ENCODE measurements at places on chromosomes 6 and 20.

DNA sequence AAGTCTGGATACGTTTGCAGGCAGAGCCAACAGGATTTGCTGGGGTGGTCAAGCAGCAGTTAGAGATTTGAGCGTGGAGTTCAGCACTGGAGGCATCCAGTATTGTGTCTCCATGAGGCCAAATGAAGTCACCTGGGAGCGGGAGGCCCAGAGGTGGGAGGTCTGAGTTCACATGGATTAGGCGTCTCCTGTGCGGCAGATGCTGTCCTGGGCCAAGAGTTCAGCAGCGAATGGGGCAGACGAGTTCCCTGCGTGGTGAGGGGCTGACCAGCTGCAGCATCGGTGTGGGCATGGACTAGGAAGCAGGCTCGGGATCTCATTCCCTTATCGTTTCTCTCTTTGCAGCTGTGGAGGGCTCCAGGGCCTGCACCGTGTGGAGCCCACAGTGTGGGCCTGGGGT is 66.2 kb downstream of the BCAS4 start:
- no peak for DNase-seq

- no peak for DNase-seq
These were observed 143.6 kb upstream of the TNFAIP3 start for GRCh38 chr6:137723273-137724017.

GRCh38 chr20:15760001-15760621 is 813.1 kb downstream of the KIF16B start:
- DNase-seq = no peak

GRCh38 chr20:51037532-51038115 is 14.7 kb upstream of the KCNG1 start:
- no peak for DNase-seq

GRCh38 chr6:8402546-8402945 is 32.8 kb downstream of the SLC35B3 start:
- no peak for DNase-seq

- DNase-seq = no peak
These were observed 838.8 kb downstream of the MAFB start for GRCh38 chr20:39850246-39850645.

- no peak for DNase-seq
These were observed 2.2 kb downstream of the IFNGR1 start for GRCh38 chr6:137216875-137217553.

DNA sequence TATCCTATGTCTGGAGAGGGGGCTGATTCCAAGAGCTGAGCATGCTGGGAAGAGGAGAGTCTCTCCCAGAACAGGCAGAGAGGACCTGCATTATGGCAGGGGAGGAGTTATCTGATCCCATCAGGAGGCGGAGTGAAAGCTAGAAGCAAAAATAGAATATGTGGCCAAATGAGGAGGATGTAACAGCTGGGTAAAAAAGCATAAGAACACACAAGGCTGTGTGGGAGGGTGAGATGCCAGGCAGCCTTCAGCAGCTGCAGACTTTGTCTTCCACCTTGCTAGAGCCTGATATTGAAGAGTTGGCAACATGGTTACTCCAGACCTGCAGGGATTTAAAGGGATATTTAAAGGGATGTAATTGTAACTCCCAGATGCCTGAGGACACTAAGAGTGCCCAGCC is 167.1 kb downstream of the PTPRT start:
- DNase-seq = no peak

- no peak for DNase-seq
These were observed 134.5 kb downstream of the AGPAT4 start for GRCh38 chr6:161139304-161139765.

- DNase-seq = no peak
These were observed 209.5 kb downstream of the KIF16B start for GRCh38 chr20:16363506-16364319.

DNA sequence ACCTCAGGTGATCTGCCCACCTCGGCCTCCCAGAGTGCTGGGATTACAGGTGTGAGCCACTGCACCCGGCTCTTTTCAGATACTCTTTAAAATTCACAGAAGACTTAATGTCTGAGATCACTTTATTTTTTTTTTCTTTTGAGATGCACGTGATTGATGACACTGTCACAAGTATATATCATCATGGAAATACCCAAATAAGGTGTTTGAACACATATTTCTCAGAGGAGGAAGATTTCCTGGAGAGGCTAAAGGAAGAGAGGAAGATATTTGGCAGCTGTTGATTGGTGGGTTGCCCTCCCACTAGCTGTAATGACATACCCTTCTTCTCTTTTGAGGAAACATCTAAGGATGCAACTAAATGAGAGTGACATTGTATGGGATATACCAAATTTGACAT is 225.9 kb upstream of the CITED2 start:
- no peak for DNase-seq

GRCh38 chr20:16123623-16124022 is 449.6 kb downstream of the KIF16B start:
- DNase-seq = no peak

- no peak for DNase-seq
These were observed 54.9 kb upstream of the SASH1 start for GRCh38 chr6:148287623-148288333.

GRCh38 chr6:44653761-44654218 is 266.3 kb downstream of the CDC5L start:
- DNase-seq = no peak

GRCh38 chr6:121067381-121067780 is 266.9 kb downstream of the TBC1D32 start:
- no peak for DNase-seq

DNA sequence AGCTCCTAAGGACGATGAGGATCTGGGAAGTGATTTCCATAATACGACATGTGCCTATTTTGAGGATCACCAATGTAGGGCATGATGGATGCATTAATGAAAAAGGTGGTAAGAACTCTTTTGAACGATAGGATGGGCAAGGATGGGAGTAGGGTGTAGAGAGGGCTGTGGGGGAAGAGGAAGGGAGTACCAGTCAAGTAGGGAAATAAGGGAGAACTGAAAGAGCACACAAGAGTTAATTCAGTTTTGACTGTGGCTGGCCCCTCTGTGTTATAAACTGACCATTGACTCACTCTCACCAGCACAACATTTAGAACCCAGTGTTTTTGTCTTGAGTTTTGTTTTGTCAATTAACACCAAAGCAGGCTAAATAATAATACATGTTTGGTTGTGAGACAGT is 33.0 kb downstream of the SLC35D3 start:
- DNase-seq = no peak

- no peak for DNase-seq
These were observed 749.7 kb downstream of the MAFB start for GRCh38 chr20:39939241-39939865.

GRCh38 chr20:46701556-46701955 is 7.9 kb upstream of the SLC2A10 start:
- DNase-seq = no peak

GRCh38 chr6:147595961-147596360 is 87.5 kb downstream of the SAMD5 start:
- DNase-seq = no peak

- no peak for DNase-seq
These were observed 6.3 kb upstream of the AHI1 start for GRCh38 chr6:135503703-135504475.

- DNase-seq = no peak
These were observed 121.9 kb downstream of the INSM1 start for GRCh38 chr20:20489648-20490341.

DNA sequence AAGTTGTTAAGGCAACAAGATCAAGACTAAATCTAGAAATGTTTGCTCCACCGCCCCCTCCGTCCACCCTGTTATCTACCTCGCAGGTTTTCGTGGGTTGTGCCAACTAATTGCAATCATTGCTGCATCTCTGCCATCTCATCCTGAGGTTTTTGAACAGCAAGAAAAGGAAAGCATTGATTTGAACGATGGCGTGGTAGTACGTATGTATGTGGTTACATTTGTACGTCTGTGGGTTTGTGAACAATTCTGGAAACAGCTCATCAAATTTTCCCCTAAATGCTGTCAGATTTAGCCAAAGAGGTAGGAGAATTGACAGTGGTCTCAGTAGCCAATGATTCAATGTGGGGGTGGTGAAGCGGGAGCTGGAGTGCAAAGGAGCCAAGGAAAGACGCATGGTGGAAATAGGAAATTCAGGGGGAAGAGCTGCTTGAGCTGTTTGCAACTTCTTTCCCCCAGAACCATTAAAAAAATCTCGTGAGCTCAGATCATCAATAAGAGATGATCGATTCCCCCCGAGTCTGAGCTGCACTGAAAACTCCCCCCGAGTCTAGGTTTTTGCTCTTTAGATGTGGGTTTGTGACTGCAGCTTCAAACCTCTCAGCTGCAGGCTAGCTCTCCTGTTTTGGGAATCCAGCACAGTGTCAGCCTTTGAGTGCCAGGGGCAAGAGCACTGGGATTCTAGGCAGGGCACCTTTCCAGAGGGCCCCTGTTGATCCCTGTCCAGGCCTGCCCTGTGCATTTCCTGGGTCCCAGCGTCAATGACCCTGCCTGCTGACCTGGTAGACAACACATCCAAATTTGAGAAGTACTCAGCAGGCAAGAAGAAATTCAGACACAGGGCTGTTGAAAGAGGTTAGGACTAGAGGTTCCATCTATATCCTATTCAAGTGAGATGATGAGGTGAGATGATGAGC is 72.6 kb upstream of the LY86 start:
- DNase-seq = no peak

- no peak for DNase-seq
These were observed 120.3 kb upstream of the OGFRL1 start for GRCh38 chr6:71168233-71168765.

DNA sequence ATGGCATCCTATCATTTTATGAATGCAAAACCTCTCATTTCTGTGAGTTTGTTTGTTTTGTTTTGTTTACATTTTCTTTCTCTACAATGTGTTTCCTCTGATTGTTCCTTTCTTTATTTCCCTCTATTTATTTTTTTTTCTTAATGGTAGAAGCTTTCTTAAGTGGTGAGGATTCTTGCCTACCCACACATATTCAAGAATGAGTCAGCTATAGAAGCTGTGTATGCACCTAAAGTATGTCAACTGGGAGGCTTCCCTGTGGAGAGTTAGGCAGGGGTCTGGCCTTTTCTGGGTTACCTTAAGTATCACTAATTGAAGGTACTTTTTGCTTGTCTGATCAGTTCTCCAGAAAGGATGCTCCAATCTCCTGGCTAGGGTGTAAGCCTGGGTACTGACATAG is 354.0 kb downstream of the ESR1 start:
- no peak for DNase-seq

DNA sequence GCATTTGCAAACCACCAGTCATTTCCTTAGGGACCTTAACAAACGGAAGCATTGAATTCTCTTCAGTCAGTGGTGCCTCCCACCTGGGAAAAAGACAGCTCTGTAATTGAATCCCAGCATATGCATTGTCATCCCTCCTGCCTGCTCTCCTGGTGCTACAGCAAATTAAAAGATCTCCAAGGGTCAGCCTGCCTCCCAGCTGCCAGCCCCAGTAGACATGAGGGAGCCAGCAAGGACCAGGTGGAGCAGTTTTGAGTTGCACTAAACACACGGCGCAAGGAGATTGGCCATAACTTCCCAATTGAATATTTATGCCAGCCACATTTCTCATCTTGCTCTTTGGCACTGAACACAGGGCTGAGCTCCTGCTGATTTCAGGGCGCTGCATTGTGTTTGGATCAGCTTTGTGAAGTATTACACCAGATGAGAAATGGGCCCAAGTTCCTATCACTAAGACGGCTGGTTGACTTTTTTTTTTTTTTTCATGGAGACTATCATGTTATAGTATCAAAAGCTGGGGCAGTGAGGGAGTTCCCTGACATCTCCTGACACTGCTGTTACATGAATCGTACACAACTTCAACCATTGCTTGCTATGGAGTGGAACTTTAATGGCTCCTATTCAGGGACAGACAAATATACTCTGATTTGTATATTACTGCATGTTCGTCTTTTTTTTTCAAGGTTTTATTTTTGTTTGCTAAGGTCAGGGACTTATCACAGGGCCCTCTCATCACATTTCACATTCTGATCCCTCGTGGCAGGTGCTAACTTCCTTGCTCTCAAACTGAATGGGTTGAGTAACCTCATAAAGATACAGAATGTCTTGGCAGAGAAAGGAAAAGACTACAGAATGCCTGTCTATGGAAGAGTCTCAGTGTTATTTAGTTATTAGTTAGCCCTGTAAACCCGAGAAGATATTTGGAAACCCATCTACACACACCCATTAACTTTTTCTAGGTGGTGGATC is 191.1 kb downstream of the EYA4 start:
- DNase-seq = no peak

GRCh38 chr6:137717074-137718073 is 149.7 kb upstream of the TNFAIP3 start:
- peak; percentile 48 for DNase-seq
